SW 1271 (cell line): ENCODE measurements at places on chromosomes 3 and 15.

DNA sequence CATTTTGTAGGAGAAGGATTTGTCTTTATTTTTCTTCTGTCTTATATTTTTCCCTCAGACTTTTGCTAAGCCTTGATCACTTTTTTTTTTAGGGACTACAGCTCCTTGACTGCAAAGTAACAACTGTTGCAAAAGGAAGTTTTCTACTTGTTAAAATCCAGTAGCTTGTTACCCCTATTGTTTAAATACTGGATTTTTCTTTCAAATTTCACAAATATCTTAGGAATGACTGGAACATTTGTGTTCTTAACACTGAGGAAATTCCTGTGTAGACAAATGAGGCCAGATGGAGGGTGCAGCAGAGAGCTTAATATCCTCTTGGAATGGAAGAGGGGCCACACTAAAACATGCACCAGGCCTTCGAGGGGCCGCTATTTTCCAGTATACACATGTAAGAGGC, 3.2 kb upstream of the PGPEP1L start:
- DNase-seq: no peak

DNA sequence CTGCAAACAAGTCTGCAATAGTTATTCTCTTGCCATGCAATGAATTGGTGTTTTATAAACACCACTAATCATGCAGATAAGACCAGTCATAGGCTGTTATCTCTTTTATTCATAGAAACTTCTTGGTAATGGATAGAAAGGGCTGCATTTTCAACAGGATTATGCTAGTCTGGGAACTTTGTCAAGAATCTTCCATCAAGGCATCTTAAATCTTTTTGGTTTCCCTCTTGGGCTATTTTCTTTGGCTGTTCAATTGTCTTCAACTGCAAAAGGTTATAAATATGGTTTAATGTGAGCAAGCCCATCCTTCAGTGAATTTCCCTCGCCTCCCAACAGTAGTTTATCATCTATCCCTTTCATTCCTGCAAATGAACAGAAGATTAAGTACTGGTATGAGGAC, 59.0 kb upstream of the MINAR1 start:
- no peak for DNase-seq

GRCh38 chr15:25391971-25392721, 46.7 kb downstream of the UBE3A start:
- no peak for DNase-seq

DNA sequence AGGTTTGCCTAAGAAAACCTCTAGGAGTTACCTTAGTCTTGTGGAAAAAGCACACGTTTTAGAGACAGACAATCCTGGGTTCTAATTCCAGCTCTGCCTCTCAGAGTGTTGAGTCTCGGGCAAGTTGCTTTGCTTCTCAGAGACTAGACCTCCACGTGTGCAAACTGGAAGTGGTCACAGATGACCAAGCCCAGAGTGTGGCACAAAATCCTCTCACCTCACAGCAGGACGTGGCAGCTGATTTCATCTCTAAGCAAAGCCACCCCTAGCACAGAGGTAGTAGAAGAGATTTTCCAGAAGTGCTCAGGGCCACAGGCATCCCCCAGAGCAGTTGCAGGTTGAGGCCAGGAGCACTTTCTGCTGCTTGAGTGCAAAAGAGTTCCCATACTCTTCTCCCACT, 79.2 kb downstream of the CD47 start:
- no peak for DNase-seq

- no peak for DNase-seq
Measured at GRCh38 chr15:51274956-51275355, 63.4 kb downstream of the CYP19A1 start.

DNA sequence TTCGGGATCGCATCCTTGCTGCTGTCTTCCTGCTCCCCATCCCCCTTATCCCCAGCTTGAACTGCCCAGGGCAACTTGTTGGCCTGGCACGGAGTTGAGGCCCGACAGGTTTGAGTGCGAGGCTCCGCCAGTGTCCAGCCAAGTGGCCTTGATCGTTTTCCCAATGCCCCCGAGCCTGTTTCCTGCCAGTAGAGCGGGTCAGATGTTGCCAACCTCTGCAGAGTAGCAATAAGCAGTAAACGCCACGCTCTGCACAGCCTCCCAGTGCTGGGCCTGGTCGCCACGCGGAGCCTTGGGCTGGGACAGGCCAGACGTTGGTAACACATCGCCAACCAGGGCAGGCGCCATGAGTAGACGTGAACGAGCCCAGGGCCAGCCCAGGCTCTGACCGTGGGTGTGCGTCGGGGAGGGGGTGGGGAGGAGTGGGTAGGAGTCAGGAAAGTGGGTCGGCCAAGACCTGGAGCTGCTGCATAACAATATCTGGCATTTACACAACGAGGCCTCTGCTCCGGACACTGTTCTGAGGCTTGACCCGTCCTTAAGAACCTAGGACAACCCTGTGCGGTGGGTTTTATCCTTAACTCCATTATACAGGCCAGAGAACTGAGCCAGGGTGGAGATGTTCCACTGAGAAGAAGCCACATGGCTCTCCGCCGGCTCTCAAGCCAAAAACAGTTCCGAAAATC, 444 bp upstream of the ABHD14A start:
- DNase-seq: no peak

- DNase-seq: no peak
Measured at GRCh38 chr3:7607676-7608075, 746.8 kb downstream of the GRM7 start.

- DNase-seq: no peak
Measured at GRCh38 chr3:124402791-124403190, 327.5 kb upstream of the UMPS start.

GRCh38 chr3:89586256-89586655, 478.8 kb downstream of the EPHA3 start:
- DNase-seq: no peak

DNA sequence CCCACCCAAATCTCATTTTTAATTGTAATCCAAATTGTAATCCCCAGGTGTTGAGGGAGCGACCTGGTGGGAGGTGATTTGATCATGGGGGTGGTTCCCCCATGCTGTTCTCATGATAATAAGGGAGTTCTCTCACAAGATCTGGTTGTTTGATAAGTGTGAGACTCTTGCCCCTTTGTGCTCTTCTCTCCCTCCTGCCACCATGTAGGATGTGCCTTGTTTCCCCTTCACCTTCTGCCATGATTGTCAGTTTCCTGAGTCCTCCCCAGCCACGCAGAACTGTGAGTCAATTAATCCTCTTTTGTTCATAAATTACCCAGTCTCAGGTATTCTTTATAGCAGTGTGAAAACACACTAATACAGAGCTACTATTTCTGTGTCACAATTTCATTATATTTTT, 88.7 kb downstream of the NCEH1 start:
- DNase-seq: no peak

- no peak for DNase-seq
Measured at GRCh38 chr15:95451938-95452337, 878.6 kb upstream of the NR2F2 start.
